Natural killer cell (primary cell): ENCODE measurements at places on chromosomes 2 and 18. TPM values are rescaled to one million over a fixed set of nuclear protein-coding genes. Genes with fewer than 3 reads are reported as not detected.

RTP5 gene
- total RNA-seq: 0.68 TPM

DNA sequence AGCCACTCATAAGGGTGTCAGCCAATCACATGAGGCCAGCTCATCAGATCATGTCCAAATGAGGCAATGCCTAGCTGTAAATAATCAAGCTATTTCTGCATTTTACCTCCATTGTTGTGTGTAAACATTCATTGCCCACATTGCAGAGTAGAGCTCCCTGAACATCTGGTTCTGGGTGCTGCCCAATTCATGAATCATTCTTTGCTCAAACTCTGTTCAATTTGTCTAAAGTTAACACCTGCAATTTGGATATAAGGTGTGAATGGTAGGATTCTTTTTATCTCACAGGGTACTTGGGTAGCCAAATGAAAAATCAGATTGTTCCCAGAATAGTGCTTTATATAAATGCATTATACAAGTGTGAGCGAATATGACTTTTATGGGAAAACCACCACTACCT is 345.5 kb upstream of the NT5C1B start:
- no peaks in the 10 kb centered on the region for H3K27me3 ChIP-seq
- no peak for DNase-seq
- no peaks in the 10 kb centered on the region for H3K36me3 ChIP-seq
- no peak overlapping the region for H3K27ac ChIP-seq
- no peak overlapping the region for H3K4me3 ChIP-seq
- H3K4me1 ChIP-seq: no peaks in the 10 kb centered on the region

DNA sequence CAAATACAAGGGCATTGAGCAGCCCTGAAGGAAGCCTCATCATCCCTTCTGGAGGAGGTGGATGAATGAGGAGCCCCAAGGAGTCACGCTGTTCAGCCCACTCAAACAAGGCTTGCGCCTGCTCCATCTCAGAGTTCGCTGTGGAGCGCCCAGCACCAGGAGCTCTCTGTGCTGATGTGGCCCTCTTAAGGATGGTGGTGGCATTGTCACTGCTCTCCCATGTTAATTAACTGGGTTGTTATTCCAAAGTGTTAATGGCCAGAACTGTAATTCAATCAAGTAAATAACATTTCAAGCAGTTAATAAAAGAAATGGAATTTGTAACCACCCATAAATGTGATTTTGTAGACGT is 726.0 kb upstream of the RAB6C start:
- no peaks in the 10 kb centered on the region for H3K36me3 ChIP-seq
- DNase-seq: no peak
- H3K27me3 ChIP-seq: no peaks in the 10 kb centered on the region
- H3K27ac ChIP-seq: no peak overlapping the region
- no peak overlapping the region for H3K4me3 ChIP-seq
- H3K4me1 ChIP-seq: no peaks in the 10 kb centered on the region

GRCh38 chr2:157339965-157340655 is 14.5 kb upstream of the ERMN start:
- peaks cover 3% of the 10 kb centered on the region for H3K36me3 ChIP-seq
- no peak overlapping the region for H3K4me3 ChIP-seq
- H3K27me3 ChIP-seq: no peaks in the 10 kb centered on the region
- H3K4me1 ChIP-seq: no peaks in the 10 kb centered on the region

GGCX gene
- total RNA-seq: 21.3 TPM

BIN1 gene
- total RNA-seq: 131 TPM

DNA sequence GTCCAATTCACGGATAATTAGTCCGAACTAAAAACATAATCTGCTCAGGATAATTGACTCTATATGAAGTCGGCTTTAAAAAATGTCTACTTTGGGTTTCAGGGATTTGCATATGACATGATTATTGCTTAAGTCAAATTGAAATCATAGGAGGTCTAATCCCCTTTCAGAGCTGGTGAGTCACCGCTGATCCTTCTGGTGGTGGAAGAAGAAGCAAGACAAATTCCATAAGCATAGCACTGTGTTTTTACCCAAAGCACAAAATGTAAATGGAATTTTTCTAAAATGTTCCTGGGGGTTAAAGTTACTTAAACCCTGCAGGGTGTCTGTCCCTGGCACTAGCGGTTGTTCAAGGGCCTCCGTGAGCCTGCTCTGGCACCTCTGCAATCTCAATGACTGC is 460.2 kb downstream of the LRATD1 start:
- DNase-seq: no peak
- no peaks in the 10 kb centered on the region for H3K4me1 ChIP-seq
- H3K4me3 ChIP-seq: no peak overlapping the region
- H3K36me3 ChIP-seq: no peaks in the 10 kb centered on the region
- H3K27me3 ChIP-seq: no peaks in the 10 kb centered on the region

HAAO gene
- total RNA-seq: 0.68 TPM

NRP2 gene
- not detected for total RNA-seq

GRCh38 chr2:20514596-20515269 is 67.9 kb downstream of the RHOB start:
- no peak for DNase-seq
- H3K36me3 ChIP-seq: no peaks in the 10 kb centered on the region
- no peak overlapping the region for H3K4me3 ChIP-seq

HOXD10 gene
- total RNA-seq: not detected

GRCh38 chr18:21049306-21049705 is 62.3 kb downstream of the ROCK1 start:
- H3K36me3 ChIP-seq: peaks cover 19% of the 10 kb centered on the region
- H3K27ac ChIP-seq: no peak overlapping the region
- no peaks in the 10 kb centered on the region for H3K27me3 ChIP-seq
- DNase-seq: no peak
- H3K4me1 ChIP-seq: peaks cover 11% of the 10 kb centered on the region
- no peak overlapping the region for H3K4me3 ChIP-seq

CRACDL gene
- 0.11 TPM for total RNA-seq

GRCh38 chr2:43226955-43227829 is 786 bp upstream of the ZFP36L2 start:
- peaks cover 37% of the 10 kb centered on the region for H3K36me3 ChIP-seq
- H3K27me3 ChIP-seq: no peaks in the 10 kb centered on the region
- peak overlapping the region; percentile 97 for H3K4me3 ChIP-seq
- H3K4me1 ChIP-seq: peaks cover 27% of the 10 kb centered on the region
- H3K27ac ChIP-seq: peak overlapping the region; percentile 86
- DNase-seq: peak; percentile 63

DNA sequence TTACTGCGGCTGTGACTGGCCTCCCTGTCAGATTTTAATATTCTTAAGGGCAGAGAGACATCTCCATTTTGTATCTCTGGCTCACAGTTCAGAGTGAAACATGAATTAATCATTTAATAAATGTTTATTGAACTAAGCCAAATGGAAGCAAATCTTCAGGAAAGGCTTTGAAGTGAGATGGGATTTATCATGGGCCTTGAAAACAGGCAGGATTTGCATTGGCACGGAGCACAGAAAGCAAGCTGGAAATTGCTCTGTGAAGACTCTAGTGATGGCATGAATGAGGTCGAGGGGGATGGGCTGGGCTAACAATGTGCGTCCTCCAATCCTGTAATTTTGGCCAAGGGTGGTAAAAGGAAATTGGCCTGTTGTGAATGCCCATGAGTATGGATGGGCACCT is 369.8 kb upstream of the SOX11 start:
- no peaks in the 10 kb centered on the region for H3K36me3 ChIP-seq
- H3K4me3 ChIP-seq: no peak overlapping the region
- DNase-seq: no peak

- no peak overlapping the region for H3K4me3 ChIP-seq
- no peaks in the 10 kb centered on the region for H3K27me3 ChIP-seq
- H3K27ac ChIP-seq: no peak overlapping the region
- H3K36me3 ChIP-seq: no peaks in the 10 kb centered on the region
Measured at GRCh38 chr2:40550085-40550484, 98.2 kb upstream of the SLC8A1 start.

DNA sequence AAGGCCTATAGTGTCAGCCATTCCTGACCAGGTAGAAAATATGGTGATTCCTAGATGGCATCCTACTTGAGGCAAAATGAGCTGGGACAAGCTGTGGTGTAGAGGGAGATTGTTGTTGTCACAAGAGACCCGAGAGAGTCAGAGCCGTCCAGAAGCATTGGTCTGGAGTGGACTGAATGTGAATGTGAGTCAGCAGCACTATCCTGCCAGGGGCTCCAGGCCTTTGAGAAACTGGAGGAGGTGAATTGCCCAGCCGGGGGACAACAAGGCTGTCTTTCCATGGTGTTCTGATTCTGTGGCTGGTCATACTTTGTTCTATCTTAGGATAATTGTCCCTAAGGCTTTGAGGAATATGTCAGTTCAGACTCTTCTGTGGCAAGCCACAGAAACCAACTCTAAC is 29.4 kb upstream of the EIF2AK3 start:
- H3K27me3 ChIP-seq: no peaks in the 10 kb centered on the region
- no peak for DNase-seq
- H3K27ac ChIP-seq: no peak overlapping the region
- H3K4me3 ChIP-seq: no peak overlapping the region

RAD51AP2 gene
- total RNA-seq: not detected

GRCh38 chr2:59889305-59889704 is 664.1 kb downstream of the BCL11A start:
- DNase-seq: no peak
- H3K4me3 ChIP-seq: no peak overlapping the region
- H3K4me1 ChIP-seq: no peaks in the 10 kb centered on the region
- H3K27ac ChIP-seq: no peak overlapping the region
- no peaks in the 10 kb centered on the region for H3K36me3 ChIP-seq

DNA sequence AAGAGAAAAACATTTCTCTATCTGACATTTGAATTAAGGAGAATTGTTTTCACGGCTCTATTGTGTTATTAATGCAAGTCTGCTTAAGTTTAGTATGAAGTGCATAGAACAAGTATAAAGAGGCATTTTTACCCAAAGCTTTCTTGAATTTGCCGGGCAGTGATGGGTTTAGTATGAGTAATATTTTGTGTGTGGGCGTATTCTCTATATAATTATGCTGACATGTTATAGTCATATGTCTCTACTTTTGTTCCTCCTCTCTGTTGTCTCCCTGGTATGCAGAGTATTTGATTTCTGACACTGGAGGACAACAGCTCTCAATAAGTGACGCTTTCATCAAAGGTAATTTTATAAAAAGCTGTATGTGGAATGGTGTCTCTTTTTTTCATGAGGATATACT is 45.9 kb downstream of the PIKFYVE start:
- H3K36me3 ChIP-seq: peaks cover 25% of the 10 kb centered on the region
- H3K4me1 ChIP-seq: peaks cover 4% of the 10 kb centered on the region
- DNase-seq: no peak
- no peaks in the 10 kb centered on the region for H3K27me3 ChIP-seq
- peak overlapping the region; percentile 57 for H3K27ac ChIP-seq

GRCh38 chr2:137220438-137220993 is 455.2 kb downstream of the THSD7B start:
- no peak for DNase-seq
- H3K27ac ChIP-seq: no peak overlapping the region
- no peak overlapping the region for H3K4me3 ChIP-seq
- no peaks in the 10 kb centered on the region for H3K36me3 ChIP-seq

DNA sequence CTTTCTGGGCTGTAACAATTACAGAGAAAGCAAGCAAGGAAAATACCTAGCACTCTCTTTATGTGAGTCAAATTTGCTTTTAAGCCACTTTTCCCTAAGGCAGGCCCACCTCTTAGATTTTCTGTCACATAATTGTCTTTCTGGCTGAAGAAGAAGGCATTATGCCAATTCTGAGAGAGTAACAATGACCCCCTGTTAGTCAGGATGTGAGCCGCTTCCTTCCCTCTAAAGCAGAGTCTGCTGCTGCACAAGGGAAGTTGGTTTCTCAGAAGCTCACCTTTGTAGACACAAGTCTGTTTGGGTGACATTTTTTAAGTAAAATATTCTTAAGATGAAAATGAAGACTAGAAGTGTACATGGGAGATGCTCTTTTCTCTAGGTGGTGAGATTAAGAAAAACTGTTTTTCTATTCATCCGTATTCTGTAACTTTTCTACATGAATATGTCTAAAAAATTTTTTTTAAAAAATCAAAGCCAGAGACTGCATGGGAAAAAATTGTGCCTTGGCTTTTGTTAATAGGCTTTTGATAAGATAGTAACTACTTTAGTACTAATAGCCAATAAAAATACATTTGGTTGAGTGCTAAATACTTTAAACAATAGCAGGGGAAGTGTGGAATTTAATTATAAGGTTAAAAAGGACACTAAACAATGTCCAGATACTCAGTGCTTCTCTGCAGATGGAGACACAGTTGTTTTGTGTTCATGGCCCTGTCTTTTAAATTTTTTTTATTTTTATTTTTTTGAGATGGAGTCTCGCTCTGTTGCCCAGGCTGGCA is 33.4 kb upstream of the VPS54 start:
- H3K36me3 ChIP-seq: no peaks in the 10 kb centered on the region
- H3K27me3 ChIP-seq: no peaks in the 10 kb centered on the region
- no peaks in the 10 kb centered on the region for H3K4me1 ChIP-seq
- no peak overlapping the region for H3K27ac ChIP-seq
- H3K4me3 ChIP-seq: no peak overlapping the region

GRCh38 chr2:235358981-235359471 is 134.8 kb upstream of the AGAP1 start:
- H3K27ac ChIP-seq: no peak overlapping the region
- H3K4me1 ChIP-seq: no peaks in the 10 kb centered on the region
- H3K27me3 ChIP-seq: no peaks in the 10 kb centered on the region
- H3K36me3 ChIP-seq: no peaks in the 10 kb centered on the region
- no peak overlapping the region for H3K4me3 ChIP-seq

GRCh38 chr18:72542342-72542741 is 1.8 kb downstream of the CBLN2 start:
- no peak overlapping the region for H3K4me3 ChIP-seq
- H3K27ac ChIP-seq: no peak overlapping the region
- no peaks in the 10 kb centered on the region for H3K4me1 ChIP-seq
- DNase-seq: no peak

CDK5R2 gene
- not detected for total RNA-seq

DNA sequence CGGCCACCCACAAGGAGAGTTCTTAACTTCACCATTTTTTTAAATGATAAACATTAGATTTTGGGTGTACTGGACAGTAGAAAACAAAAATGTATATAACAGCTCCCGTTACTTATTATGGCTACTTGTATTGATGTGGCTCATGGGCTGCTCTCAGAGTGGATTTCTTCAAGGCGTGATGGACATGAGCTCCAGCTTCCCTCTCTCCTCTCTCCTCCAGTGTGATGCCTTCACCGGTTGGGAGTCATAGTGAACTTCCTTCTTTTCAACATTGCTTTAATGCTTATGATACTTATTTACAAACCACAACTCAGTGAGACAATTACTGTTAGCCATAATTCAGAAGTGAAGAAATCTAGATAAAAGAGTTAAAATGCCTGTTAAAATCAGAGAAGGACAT is 515.2 kb downstream of the RNF144A start:
- no peak overlapping the region for H3K4me3 ChIP-seq
- H3K36me3 ChIP-seq: no peaks in the 10 kb centered on the region
- peak overlapping the region; percentile 17 for H3K27ac ChIP-seq
- no peak for DNase-seq
- H3K4me1 ChIP-seq: peaks cover 52% of the 10 kb centered on the region
- no peaks in the 10 kb centered on the region for H3K27me3 ChIP-seq

DNA sequence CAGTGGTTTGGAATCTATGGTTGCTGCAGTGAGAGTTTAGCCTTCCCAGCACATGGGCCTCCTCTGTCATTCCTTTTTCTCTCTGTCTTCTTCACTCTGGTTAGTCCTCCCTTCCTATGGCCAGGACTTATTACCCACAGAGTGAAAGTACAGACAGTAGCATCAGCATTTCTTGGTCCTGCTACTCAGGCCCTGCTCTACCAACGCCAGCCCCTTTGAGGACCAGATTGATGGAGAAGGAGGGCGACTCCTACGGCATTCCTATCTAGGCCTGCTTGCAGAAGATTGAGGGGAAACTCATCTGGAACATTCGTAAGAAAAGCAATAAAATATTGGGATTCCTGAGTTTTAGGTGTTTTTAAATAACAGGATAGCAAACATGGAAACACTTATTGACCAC is 43.5 kb downstream of the BMP10 start:
- H3K27ac ChIP-seq: no peak overlapping the region
- H3K36me3 ChIP-seq: peaks cover 57% of the 10 kb centered on the region
- no peaks in the 10 kb centered on the region for H3K27me3 ChIP-seq
- DNase-seq: no peak
- no peak overlapping the region for H3K4me3 ChIP-seq
- H3K4me1 ChIP-seq: peaks cover 34% of the 10 kb centered on the region

CCBE1 gene
- total RNA-seq: not detected
